ENCODE measurements at places on chromosomes 4 and X. TPM values are rescaled to one million over a fixed set of nuclear protein-coding genes. Genes with fewer than 3 reads are reported as not detected.

DNA sequence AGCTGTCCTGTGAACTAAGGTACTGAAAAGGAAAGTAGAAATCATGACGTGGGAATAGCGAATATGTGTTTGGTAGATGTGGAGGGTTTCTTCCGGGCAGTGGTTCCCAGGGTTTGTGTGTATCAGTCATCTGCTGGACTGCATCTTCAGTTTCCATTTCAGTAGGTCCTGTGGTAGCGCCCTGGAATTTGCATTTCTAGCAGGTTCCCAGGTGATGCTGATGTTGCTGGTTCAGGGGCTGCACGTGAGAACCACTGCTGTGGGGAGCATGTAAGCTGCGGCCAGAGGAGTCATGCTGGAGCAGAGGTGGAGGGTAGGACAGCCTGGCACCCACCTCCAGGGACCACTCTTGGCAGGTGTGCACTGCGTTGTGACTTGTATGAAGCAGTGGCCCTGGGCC lies 47.1 kb downstream of the ARHGAP10 start:
- no peak for DNase-seq

DNA sequence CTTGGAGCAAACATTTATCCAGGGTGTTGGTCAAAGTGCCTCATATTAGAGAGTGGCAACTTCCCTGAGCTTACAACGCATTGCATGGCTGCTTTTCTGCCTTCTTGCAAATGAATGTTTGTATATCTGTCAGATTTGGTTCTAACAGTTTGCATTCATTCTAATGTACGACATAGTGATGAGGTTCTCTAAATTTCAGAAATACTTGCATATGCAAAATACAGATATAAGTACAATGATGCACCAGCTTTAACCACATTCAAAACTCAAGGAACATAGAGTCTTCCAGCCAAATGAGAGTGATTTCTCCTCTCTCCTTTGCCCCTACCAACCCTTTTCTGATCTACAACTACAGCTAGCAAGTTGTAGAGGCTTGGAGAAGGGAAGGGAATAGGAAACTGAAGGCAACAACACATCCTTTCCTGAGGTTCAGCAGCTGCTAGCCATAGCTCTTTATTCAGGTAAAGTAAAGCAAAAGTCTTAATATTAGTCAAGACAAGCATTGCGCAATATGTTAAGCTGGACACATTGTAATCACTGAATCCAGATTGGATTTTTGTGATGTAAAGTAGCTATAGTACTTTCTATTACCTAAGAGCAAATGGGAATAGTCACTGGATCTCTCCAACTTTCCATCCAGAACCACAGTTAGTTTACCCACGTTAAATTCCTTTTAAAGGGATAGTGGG lies 6.3 kb downstream of the TKTL2 start:
- DNase-seq = no peak

GRCh38 chr4:108018040-108018883 lies 28.6 kb downstream of the HADH start:
- DNase-seq = peak; percentile 82

- DNase-seq = no peak
These were observed 71.1 kb downstream of the IGSF1 start for GRCh38 chrX:131217989-131218388.

DNA sequence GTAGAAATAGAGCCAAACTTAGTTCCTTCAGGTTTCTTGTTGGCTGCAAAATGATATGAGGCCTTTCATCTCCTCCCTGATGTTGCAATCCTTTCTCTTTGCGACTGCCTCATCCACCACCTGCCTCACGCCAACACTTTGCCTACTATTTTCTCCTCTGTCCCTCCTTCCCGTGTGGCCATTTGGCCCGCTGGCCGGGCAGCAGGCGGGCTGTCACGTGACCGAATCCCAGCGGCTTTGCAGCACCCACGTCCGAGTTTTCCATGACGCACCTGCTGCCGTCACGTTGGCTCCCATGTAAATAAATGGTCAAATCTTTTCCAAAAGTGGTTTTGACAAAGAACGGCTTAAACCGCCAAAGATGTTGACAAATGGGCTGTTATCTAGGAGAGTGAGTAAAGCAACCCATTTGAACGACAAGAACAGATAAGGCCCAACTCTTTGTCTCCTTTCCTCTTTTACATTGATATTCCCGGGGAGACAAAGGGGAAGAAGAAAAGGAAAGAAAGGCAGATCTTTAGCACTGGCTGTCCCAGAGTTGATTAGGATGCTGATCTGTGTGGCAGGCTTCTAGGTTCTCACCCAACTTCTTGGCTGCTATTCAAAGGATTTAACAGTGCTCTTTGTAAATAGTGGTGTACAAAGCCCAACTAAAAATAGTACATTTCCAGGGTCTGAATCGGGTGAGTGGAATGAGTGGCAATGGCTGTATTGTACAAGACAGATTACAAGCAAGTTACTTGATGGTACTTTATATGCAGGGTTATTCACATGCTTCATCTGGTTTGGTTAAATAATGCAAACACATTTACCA lies 174.2 kb upstream of the JADE1 start:
- no peak for DNase-seq

GRCh38 chrX:20412871-20413486 lies 146.3 kb upstream of the RPS6KA3 start:
- no peak for DNase-seq

GRCh38 chrX:42948723-42949657 lies 171.0 kb upstream of the PPP1R2C start:
- no peak for DNase-seq

DNA sequence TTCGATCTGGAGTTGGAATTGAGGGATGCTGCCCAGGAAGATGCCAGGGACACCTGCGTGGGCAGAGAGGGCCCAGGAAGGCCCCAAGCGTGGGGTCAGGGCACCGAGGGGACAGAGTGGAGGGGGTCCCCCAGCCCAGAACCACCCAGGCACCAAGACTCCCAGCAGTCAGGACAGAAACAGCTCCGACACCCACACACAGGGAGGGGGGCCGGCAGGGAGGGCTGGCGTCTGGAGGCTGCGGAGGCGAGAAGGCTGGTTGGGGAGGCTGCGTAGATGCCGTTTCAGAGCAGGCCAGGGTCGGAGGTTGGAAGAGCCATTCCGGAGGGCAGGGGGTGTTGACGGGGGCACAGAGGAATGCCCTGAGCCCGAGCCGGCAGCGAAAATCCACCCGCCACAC lies 23.6 kb downstream of the ATP5ME start:
- DNase-seq = no peak

DNA sequence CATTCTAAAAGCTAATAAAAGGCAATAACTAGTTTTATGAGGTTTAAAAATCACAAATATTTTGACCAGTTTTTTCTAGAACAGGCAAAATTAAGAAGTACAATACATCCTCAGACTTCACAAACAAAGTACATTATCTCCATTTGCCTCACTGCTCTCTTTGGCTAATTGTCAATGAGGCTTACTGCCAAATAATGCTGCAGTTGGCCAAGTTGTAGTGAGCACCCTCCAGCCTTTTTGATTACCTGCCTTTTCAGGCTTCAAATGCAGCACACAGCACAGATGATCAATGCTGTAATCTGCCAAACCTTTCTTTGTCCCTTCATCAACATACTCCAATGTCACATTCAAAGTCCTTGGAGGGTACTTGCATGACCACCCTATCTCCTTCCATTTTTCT lies 605.2 kb downstream of the KLHL13 start:
- DNase-seq = no peak

GRCh38 chr4:105605493-105605892 lies 53.1 kb downstream of the ARHGEF38 start:
- DNase-seq = no peak

DNA sequence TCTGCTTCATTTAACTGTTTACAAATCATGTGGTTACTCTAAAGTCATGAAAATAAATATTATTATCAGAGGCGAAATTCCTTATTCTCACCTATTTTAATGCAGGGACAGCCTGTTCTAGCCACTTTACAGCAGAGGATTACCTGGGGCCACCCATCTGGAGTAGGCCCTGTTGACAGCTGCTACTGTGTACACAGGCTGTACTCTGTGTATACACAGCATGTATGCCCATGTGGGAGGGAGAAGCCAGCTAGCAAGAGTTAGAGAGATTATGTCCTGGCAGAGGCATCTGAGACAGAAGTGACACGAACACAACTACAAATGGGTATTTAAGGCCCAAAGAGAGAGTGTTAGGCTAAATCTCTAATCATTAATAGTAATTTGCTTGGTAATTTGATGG lies 62.1 kb downstream of the GPRIN3 start:
- DNase-seq = no peak

- no peak for DNase-seq
These were observed 38.3 kb downstream of the LHFPL1 start for GRCh38 chrX:112641449-112641848.

DNA sequence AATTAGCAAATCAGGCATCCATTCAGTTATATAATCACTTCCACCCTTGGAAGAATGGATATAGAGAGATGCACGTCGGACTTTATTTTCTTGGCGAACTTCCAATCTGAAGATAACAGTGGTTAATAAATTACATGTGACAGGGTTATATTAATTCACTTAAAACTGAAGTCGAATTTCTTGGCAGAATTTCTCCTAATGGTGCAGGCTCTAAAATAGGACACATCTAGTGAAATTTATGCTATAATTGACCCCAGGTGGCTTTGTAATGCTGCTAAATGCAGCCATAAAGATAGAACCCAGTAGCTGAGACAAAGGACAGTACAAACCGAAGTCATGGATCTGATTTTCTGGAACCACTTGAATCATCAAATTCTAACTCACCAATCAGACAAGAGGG lies 20.8 kb upstream of the SLC10A4 start:
- DNase-seq = no peak

GRCh38 chr4:74934016-74934831 lies 1.3 kb downstream of the PARM1 start:
- DNase-seq = peak; percentile 58

DNA sequence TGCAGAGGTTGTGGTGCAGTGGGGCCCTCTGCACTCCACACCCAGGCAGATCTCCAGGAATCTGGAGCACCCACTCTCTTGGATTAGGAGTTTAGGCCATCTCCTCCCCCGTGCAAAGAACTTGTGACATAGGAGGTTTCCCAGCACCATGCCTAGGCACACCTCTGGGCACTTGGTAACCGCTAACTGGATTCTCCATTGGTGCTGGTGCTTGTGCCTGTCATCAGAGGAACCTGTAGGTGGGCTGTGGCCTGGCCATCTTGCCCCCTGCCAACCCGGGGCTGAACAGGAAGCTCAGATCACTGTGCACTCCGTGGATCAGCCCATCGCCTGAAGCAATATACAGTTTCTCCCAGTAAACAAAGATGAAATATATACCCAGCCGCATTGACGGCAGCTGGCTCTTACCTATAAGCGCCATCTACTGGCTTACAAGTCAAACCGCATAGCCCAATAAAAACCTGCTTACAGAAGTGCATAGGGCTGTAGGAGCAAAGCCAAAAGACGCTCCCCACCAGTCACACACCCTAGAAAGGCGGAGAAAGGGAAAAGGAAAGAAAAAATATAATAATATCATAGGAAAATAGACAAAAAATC lies 19.1 kb upstream of the TEX13B start:
- DNase-seq = no peak

DNA sequence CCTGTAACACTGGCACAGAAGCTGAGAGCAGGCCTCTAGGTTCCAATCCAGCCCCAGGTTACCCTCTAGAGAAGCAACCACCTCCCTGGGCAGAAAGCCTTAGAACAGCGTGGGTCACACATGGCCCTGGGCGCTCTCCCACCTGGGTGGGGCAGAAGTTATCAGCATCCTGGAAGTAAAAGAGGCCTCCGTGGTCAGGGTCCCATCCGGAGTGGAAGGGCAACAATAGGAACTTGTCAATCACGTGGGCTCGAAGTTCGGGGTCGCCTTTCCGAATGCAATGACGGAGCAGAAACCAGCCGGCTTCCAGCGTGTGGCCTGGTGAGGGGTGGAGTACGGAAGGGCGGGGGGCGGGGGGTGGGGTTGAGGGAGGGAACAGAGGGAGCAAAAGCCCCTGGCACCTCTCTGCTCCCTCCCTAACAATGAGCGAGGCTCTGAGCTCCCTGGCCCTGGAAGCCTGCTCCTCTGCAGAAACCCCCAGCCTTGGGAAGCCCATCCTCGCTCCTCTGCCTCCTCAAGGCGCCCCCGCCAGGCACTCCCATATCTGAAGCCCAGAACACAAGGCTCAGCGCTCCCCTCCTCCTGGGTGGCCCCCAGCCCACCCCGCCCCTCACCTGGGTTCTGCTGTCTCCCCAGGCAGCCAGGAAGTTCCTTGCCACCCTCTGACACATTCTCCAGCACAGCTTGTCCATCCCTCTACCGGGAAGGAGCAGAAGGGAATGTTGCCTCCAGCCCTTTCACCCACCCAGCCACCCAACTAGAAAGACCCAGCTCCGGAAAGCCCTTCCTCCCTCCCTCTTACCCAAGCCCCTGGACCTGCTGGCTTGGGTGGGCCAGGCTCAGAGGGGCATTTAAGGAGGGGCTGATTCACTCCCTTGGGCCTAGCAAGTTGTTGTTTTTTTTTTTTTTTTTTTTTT lies 2.8 kb downstream of the RENBP start:
- DNase-seq = no peak

DNA sequence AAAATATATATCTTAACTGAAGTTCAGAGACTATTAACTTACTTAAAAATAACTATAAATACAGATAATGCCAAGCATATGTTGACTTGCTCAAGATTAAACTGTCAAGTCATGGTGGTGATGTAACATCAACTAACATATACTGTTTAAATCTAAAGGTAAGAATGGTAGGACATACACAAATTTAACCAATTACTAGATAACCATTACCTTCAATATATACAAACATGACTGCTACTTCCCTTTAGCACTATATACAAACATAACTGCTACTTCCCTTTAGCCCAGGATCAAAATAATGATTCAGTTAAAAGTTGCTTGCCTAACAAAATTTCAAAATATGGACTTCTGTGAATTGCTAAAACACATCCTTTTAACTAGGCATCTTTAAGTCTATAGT lies 14.9 kb downstream of the HNRNPD start:
- no peak for DNase-seq

DNA sequence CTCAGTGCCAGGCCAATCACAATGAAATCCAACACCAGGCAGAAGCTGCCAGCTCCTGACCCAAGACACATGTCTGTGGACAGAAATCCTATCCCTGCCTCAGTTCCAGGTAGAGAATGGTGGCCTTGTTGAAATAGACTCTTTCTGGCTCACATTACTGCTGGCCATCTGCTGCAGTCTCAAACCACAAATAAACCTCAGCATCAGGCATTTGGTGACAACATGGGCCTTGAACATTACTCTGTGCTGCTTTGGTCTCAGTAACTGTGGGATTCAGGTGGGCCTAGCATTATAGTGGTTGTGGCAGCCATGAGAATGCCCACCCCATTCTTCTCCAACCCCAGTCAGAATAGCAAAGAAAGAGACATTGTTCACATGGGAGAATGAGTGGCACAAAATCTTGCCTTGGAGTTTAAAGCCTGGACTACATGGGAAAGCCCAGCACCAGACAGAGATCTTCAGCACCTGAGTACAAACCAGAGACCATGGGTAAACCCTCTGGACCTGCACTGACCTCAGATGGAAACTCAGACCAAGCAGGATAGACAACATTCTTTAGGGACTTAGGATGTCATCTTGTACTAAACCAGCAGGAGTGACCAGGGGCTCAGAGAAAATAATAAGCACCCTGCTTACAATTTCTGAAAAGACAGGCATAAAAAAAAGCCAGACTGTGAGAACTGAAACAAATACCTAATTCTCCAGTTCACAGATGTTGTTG lies 50.4 kb upstream of the TRAM1L1 start:
- no peak for DNase-seq

AFM gene
- total RNA-seq = not detected

ZCCHC12 gene
- total RNA-seq = not detected

TKTL2 gene
- not detected for total RNA-seq

HMGB3 gene
- 6.2 TPM for total RNA-seq

TRO gene
- total RNA-seq = 5.0 TPM

S100P gene
- 0.29 TPM for total RNA-seq

TRIM61 gene
- total RNA-seq = 0.96 TPM

NDST3 gene
- total RNA-seq = not detected

CFP gene
- 2.6 TPM for total RNA-seq

DUX4 gene
- not detected for total RNA-seq

PCDH10 gene
- total RNA-seq = 0.33 TPM

TMSB15C gene
- total RNA-seq = 1.8 TPM

USP17L12 gene
- total RNA-seq = not detected
